ENCODE measurements at places on chromosomes 7 and 10.

DNA sequence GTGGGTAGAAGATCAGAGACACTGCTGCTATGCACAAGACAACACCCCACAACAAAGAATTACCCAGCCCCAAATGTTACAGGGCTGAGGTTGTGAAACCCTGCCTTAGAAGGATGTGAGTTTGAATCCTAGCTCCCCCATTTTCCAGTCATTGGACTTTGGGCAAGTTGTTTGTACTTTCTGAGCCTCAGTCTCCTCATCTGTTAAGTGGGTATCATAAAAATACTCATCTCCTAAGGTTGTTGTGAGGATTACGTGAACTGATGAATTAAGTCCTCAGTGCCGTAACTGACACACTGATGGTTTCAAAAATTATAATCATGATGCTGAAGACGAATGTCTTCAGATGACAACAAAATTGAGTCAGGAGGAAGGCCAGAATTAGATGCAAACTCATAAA lies 30.3 kb downstream of the RHOBTB1 start:
- DNase-seq: no peak

DNA sequence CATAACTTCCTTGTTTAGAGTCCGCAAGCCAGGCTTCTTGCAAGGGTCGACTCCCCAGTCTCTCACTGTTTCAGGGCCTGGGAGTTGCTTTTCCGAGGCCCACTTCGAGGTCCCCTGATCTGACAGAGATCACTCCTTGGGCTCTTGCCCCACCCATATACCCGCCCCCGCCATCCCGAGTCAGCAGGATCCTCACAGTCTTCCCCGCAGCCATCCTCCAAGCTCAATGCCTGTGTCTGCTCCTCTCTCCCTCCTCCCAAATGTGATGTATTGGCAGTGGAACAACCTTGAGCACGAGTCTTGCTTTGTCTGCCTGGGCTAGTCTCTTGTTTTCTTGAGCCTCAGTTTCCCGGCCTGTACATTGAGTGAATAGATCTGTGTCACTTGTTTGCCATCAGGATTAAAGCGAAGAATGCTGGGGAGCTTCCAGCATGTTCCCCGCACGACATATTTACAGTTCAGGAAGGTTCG lies 2.4 kb upstream of the HMX2 start:
- no peak for DNase-seq

DNA sequence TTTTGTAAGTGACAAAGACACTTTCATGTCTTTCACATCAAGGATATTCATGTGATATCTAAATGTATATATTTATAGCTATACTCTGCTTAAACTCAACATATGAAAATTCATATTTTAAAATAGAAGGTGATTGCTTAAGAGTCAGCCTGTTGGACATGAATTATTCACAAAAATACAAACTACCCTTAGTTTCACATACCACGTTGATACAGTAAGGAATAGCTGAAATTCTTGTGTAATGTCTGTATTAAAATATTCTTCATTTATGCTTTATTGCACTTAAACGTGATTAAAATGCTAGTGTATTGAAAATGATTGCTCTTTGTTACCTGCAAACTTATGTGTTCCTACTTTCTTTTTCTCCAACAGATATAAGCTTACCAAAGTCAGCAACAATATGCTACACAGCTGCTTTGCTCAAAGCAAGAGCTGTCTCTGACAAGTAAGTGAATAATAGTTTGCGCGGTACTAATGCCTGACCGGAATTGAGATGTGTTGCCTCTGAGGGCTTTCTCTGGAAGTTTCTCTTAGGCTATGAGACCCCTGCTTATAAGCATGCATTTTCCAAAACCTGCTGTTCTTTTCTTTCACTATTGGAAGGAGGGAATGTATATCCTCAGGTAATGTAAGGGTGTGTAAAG lies 133.8 kb downstream of the WNT2 start:
- no peak for DNase-seq

GRCh38 chr7:129742256-129742655 lies 130.7 kb downstream of the NRF1 start:
- no peak for DNase-seq

- no peak for DNase-seq
Observed at GRCh38 chr7:81839708-81840369, 70.0 kb upstream of the HGF start.

- DNase-seq: no peak
Observed at GRCh38 chr10:131024259-131025131, 287.0 kb downstream of the TCERG1L start.

DNA sequence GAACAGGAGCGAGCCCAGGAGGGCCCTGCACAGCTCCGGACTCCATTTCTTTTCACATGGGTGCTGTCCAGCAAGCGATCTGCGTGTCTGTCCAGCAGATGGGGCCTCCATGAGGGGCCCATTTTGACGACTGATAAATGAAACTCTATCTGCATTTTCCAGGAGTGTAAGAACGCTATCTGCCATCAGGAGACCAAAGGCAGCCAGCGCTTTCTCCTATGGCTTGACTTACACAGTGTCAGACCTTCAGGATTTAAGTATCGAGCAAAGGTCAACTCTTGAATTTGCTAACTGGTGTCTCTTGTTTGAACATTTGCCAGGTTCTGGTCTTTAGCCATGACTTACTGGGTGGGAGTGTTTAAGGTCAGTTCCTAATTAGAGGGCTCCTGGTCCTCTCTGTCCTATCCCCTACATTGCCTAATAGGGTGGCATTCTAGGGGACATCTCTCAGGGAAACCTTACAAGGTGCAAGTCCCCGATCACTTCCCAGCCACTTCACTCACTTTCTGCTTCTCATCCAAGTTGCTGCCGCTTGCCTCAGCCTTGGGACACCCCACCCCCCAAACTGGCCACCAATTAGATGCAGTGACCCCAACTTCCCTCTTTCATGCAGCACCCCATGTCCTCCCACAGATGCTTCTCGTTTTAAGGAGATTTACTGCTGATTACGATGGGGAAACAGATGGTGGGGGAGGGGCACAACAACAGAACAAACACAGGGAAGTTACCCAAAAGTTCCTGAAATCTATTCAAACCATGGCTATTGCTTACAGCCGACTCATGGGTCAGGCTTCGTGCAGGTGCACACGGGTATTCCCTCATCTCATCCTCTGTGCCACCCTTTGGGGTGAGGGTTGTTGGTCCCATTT lies 20.0 kb downstream of the VSIR start:
- no peak for DNase-seq

GRCh38 chr10:86347856-86348255 lies 18.7 kb downstream of the GRID1 start:
- no peak for DNase-seq

- no peak for DNase-seq
Observed at GRCh38 chr10:20767028-20767427, 130.1 kb downstream of the NEBL start.

- DNase-seq: no peak
Observed at GRCh38 chr10:102918817-102919245, 737 bp downstream of the CNNM2 start.

DNA sequence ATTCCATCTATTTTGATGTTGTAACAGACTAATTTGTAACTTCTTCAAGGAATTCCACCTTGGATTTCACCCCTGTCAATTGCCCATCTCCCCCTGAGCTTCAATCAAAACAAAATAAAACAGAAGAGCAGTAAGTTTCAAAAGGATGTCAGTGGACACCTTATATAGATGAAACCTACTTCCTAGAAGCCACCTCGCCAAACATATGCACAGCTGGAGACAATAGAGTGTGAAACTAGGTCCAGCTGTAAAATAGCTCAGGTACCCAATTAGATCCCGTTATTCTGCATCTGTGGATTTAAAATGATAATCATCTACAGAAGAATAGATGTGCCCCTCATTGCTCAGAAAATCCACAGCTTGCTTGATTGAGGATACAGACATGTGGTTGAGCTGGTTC lies 598.6 kb downstream of the SH2D4B start:
- no peak for DNase-seq

DNA sequence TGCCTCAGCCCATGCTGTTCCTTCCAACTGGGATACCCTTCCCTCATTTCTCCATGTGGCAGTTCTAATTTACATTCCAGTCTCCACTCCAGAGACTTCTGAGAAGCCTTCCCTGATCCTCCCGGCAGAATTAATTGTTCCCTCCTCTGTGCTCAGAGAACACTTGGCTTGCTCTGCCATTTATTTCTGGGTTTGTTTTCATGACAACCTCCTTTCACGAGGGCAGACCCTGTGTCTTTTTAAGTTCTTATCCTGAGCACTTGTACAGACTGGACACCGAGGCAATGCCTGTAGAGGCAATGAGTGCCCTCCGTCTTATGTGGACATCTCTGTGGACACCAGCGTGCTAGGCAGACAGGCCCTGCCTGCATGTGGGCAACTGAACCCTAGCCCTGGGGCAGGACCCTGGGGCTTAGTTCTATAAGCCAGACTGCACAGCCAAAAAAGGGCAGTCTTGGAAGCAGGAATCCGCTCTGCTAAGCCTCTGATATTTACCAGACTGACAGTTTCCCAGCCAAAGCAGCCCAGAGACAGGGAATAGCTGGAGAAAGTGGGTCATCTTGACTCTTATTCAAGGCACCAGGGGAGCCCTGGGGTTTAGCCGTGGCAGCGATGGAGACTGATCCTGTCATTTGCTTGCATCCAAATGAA lies 474.0 kb downstream of the RPS24 start:
- DNase-seq: no peak

DNA sequence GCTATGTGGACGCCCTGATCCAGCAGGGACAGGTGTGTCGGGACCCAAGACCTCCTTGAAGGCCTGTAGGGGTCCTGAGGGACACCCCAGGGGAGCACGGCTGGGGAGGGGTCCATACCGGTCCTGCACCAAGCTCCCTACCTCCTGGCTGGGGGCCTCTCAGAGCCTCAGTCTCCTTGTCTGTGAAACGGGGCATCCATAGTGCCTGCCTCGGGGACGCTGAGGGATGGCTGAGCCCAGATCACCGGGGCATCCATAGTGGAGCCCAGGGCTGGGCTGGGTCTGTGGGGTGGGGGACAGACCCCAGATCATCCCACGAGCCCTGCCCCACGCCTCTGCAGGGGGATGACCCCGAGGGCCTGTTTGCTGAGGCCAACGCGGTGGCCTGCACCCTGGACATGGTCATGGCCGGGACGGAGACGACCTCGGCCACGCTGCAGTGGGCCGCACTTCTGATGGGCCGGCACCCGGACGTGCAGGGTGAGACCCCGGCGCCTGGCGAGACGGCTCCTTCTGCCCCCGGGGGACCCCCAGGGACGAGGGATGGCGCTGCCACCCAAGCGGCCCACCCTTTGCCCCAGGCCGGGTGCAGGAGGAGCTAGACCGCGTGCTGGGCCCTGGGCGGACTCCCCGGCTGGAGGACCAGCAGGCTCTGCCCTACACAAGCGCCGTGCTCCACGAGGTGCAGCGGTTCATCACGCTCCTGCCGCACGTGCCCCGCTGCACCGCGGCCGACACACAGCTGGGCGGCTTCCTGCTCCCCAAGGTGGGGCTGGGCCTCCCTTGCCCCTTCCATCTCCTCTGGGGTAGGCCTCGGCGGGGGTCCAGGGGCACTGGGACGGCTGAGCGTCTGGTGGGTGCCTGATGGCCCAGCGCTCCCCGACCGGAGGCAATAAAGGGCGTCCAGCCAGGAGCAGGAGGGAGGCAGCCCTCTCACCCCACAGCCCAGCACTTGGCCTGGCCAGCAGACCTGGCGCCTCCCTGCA lies 4.1 kb downstream of the CYP2W1 start:
- DNase-seq: no peak

DNA sequence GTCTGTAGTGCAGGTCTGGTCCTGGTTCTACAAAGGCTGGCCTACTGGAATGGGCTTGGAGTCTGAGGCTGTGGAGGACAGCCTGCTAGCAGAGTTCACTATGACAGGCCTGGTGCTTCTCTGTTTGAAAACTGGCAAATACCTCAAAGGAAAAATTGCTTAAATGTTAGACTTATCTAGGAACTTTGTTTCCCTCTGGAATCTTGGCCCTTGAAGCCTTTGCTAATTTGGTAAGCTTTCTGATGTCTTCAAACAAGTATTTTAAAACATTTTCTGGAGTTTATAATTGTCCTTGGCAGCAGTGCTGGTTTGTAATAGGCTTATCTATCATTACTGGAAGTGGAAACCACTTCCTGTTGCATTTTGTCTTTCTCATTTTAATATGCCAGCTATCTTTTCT lies 139.7 kb downstream of the TMEM26 start:
- no peak for DNase-seq

DNA sequence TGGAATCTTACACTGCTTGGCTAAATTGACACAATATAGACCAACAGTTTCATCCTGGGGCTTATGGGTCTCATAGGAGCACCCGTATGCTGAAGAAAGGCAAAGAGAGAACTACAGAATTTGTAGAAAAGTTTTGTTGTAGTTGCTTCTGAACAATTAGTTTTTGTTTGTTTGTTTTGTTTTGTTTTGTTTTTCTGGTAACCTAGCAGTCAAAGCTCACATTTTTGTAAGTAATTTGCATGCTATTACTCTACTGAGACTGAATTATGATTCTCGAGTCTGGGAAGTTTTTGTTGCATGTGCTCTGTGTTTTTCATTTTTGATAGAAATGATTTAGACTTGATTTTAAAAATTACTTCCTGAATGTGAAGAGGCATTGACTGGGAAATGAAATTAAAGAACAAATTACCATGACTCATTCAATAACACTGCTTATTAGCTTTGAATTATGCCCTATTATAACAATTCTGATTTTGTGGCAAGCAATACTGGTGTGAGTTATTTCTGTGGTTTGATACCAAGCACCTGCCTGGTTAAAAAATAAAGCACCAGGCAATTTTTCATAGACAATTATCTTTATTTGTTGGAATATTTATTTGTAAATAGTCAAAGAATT lies 438 bp downstream of the LSMEM1 start:
- DNase-seq: no peak

DNA sequence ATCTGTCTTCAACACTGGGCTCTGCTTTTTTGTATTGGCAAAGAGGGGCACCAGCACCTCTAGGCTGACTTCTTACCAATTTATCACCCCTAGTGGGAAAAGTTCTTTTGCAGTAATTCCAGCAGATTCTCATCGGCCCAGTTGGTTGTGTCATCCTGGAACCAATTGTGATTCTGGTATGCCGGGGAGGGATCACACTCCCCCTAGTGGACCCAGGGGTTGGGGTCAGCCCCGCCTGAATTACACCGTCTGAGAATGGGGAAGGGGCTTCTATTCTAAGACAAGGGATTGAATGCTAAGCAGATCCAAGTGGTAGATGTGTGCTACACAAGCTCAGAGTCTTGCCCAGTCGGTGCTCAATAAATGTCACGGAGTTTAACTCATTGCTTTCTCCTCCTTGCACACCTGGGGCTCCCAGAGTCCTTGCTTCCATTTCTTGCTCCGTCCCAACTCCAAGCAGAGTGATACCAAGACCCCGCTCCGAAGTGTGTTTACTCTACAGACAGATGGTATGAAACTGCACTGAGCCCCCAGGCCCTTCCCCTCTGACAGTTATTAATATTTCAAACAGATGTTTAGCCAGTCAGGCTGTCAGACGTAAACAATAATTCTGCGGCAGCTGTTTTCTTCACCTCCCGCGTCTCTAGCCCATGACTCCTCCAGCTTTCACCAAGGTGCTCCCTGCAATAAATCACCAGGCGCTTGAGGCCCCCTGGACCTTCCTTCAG lies 71.9 kb downstream of the C10orf105 start:
- no peak for DNase-seq

DNA sequence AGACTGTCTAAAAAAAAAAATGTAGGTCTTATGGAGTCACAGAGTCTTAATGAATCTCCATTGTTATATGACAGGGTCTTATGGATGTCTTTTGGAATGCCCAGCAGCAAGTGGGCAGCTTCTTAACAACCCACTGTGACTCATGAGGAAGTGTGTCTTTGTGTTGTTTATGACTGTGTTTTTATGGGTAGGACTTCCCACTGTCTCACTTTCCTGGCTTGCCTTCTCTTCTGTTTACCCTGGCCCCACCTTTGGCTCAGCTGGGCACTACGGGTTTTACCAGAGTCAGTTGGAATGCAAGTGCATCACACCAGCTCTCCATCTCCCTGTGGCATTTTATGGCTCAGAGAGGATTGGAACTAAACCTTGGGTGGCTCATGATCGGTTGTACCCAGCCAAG lies 580.5 kb downstream of the AUTS2 start:
- no peak for DNase-seq

- no peak for DNase-seq
Observed at GRCh38 chr7:20358106-20358505, 27.4 kb downstream of the ITGB8 start.
